ENCODE measurements at places on chromosomes 6 and 20.

DNA sequence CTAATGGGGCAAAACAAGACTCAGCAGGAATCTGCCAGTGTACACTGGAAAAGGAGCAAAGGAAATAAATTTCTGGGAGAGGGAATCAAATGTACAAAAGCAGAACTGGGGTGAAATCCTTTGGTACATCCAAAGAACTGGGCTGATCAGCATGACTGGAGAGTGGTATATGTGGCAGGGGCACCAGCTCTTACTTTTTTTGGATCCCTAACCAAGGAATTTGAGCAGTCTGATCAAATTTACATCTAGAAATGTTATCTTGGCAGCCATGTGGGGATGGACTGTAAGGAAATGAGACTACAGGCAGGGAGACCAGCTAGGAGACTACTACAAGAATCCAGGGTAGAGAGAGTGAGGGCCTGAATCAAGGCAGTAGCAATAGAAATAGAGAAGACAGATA is 1.2 kb upstream of the ZSCAN31 start:
- DNase-seq, result no peak

- DNase-seq, result no peak
Measured at GRCh38 chr20:6685626-6686025, 81.9 kb upstream of the BMP2 start.

- DNase-seq, result no peak
Measured at GRCh38 chr6:56835612-56836011, 119.3 kb upstream of the BEND6 start.

- no peak for DNase-seq
Measured at GRCh38 chr6:17905611-17906592, 81.5 kb downstream of the KIF13A start.

DNA sequence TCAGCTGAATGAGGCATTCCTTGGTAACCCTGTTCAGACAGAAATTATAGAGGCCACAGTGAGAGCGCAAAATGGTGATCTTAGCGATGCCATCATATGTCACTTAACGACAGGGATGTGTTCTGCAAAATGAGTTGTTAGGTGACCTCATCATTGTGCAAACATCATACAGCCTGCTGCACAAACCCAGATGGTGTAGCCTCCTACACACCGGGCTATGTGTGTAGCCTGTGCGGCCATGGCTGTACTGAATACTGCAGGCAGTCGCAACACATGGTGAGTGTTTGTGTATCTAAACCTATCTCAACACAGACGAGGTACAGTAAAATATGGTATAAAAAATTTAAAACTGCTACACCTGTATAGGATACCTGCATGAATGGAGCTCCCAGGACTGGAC is 234.1 kb upstream of the PMEPA1 start:
- no peak for DNase-seq

- DNase-seq, result peak; percentile 26
Measured at GRCh38 chr6:30219244-30219643, 6.0 kb upstream of the TRIM26 start.

DNA sequence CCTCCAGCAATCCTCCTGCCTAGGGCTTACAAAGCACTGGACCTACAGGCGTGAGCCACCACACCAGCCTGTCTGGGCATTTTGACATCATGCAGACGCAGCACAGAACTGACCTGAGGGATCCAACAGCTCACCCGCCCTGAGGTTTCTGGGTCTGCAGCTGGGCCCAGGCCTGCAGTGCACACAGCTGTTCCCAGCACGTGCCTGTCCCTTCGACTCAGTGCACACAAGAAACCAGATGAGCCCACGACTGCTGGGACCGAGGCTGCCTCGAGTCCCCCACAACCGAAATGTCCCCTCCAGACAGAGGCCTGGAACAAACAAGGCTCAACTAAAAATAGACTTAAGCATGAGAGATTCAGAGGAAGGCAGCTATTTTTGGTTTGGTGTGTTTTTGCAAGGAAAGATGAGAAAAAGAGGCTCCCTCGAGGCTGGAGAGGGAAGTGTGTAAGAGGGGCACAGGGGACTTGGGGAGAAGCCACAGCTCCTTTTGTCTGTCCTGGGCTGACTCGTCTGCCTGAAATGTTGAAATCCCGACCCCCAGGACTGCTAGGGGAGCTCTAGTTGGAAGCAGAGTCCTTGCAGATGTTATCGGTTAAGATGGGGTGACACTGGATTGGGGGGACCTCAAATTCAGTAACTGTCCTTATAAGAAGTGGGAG is 66.3 kb downstream of the YTHDF1 start:
- DNase-seq, result no peak

DNA sequence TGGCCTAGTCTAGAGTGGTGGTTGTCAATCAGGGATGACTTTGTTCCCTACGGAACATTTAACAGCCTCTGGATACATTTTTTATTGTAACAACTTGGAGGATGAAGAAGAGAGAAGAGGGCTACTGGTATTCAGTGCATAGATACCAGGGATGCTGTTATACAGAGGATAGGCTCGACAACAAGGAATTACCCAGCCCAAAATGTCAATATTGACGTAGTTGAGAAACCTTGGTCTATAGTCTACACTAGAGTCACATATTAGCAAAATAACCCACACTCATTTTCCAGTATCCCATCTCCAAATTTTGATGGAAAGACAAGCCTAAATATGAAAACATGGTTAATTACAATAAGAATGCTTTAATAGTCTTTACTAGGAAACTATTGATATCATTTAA is 195.1 kb downstream of the PKHD1 start:
- no peak for DNase-seq

DNA sequence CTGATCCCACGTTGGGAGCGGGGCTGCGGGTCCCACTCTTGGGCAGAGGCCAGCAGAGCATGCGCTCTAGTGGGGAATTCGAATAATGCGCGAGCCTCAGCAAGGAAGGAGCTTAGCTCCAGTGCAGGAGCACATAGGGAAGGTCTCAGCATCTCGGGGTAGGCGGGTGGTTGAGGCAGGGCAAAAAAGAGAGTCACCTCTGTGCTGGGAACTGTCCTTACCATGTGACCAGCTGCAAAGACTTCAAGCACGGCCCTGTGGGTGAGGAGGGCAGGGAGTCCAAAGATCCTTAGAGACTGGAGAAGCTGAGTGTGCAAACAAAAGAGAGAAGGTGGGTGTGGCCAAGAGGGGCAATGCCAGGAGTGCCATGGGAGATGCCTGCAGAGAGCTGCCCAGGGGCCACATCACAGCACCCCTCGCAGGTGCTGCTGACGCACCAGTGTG is 79.2 kb upstream of the CD93 start:
- DNase-seq, result no peak

GRCh38 chr20:14790190-14790589 is 452.8 kb upstream of the FLRT3 start:
- DNase-seq, result no peak

DNA sequence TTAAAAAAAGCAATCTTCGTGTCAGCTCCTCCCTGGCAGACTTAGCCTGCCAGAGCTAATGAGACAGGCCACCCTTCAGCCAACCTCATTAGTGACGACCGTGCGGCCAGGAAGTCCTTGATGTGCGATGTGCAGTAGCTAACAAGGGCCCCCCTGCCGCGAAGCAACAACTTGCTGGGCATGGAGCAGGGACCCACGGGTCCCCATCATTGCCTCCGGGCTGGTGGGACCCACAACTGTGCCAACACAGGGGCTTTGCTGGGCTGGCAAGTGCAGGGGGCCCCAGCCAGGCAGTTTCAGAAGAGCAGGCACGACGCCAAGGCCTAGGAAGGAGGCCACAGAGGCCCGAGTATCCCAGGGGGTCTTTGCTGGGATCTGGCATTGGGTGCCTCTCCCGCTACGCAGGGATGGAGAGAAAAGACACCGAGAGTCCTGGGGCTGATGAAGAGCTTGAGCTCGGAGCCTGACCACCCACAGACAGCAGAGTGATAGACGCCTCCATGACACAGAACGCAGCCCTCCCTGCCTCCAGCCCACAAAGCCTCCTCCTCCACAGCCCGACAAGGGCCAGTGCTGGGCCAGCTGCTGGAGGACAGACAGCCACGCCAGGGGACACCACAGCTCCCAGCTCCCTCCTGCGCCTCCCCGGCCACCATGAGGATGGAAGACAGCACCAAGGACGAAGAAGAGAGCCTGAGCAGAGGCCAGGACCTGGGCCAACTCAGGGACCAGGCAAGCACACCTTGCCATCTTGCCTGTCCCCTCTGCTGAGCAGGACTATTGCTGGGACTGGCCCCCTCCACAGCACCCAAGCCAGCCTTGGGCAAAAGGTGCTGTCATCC is 96.6 kb downstream of the YTHDF1 start:
- no peak for DNase-seq

- no peak for DNase-seq
Measured at GRCh38 chr6:134240665-134241431, 77.1 kb downstream of the SGK1 start.

DNA sequence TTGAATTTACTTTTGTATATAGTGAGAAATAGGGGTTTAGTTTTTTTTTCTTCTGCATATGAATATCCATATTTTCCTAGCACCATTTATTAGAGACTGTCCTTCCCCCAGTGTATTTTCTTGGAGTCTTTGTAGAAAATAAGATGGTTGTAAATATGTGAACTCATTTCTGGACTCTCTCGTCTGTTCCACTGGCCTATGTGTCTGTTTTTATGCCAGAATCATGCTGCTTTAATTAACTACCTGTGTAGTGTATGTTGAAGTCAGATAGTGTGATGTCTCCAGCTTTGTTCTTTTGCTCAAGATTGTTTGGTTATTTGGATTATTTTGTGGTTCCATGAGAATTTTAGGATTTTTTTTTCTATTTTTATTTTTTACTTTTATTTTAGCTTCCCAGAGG is 176.6 kb upstream of the RAB32 start:
- DNase-seq, result no peak

DNA sequence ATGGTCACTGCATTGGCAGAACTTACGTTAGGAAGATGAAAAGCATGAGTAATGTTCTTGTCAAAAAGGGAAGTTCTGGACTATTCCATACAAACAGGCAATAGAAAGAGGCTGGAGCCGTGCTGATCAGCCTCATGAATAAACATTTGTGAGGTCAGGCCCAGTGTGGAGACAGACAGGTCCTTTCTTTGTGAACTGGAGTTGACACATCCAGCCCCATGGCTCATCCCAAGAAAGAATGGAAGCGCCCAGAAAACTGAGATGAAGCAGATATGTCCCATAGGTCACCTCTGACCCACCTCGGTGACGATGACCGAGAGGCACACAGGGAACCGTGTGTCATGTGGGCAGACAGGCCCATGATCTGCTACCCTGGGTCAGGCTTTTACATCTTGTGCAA is 276.0 kb upstream of the SGK1 start:
- no peak for DNase-seq

DNA sequence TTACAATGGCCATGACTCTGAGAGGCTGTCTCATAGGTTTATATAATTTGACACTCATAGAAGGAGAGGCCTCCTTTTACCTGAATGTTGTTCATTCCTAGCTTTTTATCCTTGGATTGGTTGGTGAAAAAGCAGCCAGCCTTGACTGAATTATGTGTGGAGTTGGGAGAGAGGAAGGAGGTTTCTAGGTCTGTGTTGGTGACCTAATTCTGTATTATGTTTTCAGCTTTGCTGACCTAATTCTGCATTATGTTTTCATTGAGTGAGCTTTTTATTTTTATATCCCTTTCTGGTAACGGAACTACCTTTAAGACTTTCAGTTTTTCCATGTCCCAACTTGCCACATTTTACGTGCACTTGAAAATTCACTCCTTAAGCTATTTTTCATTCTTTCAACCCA is 59.1 kb upstream of the RNF144B start:
- DNase-seq, result no peak

DNA sequence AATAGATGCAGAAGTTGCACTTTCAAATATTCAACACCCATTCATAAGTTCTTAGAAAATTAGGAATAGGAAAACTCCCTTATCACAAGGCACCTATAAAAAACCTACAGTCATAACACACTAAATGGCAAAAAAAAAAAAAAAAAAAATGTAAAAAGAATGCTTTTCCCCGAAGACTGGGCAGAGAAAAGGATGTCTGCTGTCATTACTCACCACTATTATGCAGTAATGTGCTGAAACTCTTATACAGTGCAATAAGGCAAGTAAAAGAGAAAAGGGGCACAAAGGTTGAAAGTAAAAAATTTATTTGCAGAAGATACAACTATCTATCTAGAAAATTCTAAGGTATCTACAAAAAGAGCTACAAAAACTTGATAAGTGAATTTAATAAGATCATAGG is 607.8 kb upstream of the ARID1B start:
- no peak for DNase-seq

DNA sequence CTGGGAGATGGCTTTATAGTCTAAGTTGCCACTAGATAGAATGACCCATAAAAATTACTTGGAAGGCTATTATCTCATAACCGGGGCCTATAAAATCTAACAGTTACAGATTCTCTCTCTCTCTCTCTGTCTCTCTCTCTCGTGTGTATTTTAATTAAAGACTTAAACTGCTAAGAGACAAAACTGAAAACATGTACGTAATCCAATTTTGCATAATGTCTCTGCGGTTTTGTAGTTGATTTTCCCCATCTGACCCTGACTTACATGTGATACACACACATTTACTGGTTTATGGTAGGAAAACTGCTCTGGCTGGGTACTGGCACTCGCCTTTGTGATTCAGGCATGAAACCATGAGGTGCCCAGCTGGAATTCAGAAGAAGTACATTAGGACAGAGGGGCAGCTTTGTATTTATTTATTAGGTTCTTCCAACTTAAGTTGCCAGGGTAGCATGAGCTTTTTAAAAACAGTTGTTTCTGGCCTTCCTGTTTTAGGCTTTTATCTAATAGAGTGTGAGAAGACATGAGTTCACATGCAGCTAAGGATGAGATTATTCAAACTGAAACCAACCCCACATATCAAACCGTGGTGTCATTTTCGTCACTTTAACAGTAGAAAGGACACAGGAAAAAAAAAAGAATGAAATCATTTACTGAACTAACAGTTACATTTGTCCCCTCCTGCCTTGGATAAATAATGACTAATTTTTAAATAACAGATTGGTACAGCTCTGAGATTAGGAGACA is 182.5 kb downstream of the GMPR start:
- no peak for DNase-seq

DNA sequence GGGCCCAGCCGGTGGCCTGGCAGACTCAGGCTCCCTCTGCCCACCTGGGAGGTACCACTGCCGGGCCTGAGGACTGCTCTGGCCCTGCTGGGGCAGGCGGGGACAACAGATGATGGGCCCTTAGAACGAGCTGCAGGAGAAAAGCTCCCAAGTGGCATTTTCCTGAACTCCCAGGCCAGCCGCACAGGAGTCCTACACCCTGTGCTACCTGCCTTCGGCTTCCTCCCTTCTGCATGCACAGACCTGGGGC is 41.3 kb downstream of the DSTN start:
- DNase-seq, result no peak

DNA sequence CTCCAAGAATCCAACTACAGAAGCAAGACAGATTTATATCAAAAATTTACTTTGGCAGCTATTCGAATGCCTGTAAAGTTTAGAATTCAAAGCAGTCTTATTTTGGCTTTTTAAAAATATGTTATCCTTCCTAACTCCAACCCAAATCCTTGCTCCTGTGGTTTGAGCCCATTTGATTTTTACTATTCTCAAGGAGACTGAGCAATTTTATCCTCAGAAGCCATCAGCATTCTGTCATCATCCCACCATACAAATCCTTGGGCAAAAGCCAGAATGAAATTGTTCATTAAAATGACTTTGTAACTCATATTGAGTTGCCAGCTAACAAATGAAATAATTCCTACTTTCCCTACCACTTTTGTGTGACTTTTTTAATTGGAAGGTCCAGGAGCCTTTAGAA is 392.8 kb downstream of the ADGRB3 start:
- DNase-seq, result no peak

All from nephron progenitor cell (in vitro differentiated cells).